ENCODE measurements at places on chromosomes 3 and 15.

GRCh38 chr15:37682304-37682703, 252.1 kb upstream of the TMCO5A start:
- DNase-seq, result no peak

GRCh38 chr15:96326328-96327154, 4.0 kb upstream of the NR2F2 start:
- no peak for DNase-seq

GRCh38 chr3:34852844-34853439, 786.4 kb upstream of the ARPP21 start:
- no peak for DNase-seq

DNA sequence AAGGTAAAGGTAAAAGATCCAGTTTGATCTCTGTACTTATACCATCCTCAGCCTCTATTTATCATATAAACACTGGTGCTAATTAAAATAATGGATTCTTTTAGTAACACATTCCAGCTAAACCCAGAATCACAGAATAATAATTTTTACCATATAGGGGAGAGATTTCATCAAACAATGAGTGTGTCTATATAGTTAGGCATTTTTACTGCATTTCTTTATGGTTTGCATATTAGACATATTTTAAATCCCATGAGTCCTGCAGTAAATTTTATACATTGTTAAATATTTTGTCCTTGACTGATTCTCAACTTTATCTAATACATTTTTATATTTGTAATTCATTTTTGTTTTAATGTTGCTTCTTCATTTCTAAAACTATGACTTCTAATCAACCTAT, 323.7 kb upstream of the AGTR1 start:
- DNase-seq, result no peak

GRCh38 chr15:69493406-69493805, 40.8 kb downstream of the RPLP1 start:
- no peak for DNase-seq

DNA sequence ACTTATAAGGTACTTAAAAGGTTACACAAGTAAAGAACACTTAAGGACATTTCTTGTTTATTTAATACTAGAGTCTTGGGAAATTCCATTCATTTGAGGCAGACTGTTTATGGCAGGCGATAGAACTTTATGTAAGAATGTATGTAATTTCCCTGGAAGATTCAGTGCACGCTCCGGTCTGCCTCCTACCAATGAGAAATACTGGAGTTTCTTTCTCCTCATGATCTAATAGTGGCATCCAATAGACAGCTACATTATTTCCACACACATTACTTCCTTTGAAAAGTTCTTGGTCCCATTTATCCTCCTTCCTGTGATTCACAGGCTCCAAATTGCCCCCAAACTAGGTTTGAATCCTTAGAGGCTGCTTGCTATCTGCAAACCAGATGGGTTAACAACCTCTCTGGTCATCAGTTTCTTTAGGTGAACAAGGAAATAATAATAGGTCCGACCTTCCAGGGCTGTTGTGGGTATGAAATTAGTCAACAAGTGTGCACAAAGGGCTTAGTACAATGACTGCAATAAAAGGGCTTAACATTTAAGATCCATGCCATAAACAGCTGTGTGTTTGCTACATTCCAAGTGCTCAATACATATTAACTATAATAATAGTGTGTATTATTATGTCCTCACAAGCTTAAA, 30.7 kb downstream of the EIF4E3 start:
- no peak for DNase-seq

DNA sequence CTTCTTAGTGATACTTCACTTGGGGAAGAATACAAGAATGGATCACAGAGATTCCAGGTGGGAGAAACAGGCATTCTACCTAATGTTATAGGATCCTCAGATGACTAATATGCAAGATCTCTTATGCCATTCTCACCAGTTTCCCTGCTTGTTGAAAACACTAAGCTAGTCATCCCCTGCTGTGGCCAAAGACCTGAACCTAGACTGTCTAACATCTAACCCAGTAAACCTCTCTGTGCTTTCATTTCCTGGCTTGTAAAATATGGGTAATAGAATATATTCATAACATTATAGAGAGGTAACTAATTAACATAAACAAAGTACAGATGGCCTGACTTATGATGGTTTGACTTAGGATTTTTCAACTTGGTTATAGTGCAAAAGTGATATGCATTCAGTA, 776.3 kb downstream of the TUSC7 start:
- no peak for DNase-seq

GRCh38 chr3:190120269-190121060, at the start of gene P3H2:
TSS of gene P3H2 (minus strand) at chr3:190120897. CDS start at chr3:190120731, 166 bp downstream.
- no peak for DNase-seq

DNA sequence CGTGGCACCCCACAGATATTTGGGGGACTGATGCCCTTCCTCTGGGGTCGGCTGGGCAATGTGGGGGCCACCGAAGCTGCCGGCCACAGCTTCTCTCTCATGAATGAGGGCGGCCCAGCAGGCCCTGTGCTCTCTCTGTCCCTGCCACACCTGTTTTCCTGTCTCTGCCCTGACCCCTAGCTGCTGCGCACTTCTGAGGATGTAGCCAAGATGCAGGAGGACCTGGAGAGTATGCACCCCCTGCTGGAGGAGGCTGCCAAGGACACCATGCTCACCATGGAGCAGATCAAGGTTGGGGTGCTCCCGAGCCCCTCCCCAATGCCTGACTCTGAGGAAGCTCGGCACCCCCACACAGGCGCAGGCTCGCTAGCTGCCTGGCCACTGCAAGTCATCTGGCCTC, 59.7 kb downstream of the SEMA3G start:
- no peak for DNase-seq

GRCh38 chr3:72095521-72095920, 310.6 kb upstream of the PROK2 start:
- DNase-seq, result no peak

- no peak for DNase-seq
Observed at GRCh38 chr15:52709187-52709981, 30.2 kb upstream of the ATOSA start.

GRCh38 chr3:170829546-170830272, 40.3 kb downstream of the RPL22L1 start:
- DNase-seq, result no peak

GRCh38 chr3:113314923-113315322, 103.6 kb downstream of the BOC start:
- no peak for DNase-seq

DNA sequence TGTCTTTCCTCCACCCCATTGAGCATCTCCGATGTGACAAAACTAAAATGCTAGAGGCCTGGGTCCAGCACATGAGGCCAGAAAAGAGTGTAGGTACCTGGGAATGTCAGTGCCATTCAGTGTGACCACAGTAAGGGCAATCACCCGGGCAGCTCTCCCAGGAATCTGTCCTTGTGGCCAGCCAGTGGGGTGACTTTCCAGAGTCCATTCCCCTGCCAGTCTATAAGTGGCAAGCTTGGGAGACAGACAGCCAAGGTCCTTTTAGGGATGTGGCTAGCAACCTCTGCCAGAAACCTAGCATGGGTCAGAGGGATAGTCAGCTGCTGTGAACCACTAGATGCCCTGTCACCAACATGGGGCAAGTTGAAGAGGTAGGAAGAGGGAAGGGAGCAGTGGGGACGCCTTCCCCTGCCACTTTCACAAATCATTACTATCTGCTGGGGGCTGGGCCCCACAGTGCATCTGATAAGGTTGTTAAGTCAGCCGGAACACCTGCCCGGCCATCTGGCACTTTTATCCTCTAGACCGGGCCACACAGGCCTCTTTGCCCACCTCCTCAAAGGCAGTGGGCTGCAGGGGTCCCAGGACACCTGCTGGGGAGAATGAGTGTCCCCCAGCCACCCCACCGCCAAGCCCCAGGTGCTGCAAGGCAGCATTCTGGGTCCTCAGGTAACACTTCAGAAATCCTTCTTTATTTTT, 24.8 kb upstream of the DET1 start:
- no peak for DNase-seq

DNA sequence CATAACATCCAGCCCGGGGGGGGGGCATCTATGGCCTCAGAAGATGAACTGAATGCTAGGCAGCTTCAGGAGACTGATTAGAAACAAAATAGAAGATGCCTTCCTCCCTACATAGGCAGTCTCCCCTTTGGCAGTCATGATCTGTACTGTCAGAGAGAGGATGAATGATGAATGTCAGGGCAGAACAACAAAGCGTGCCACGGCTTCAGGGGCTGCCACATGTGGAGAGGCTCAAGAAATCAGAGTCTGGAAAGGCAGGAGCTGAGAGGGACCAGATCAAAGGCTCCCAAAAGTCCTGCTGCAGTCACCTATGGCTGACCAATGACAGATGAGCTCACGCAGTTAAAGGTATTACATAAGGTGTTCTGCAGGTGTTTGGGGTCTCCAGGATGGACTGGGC, 180.4 kb downstream of the UACA start:
- DNase-seq, result no peak

- no peak for DNase-seq
Observed at GRCh38 chr3:183904833-183905780, 20.4 kb upstream of the PARL start.

- DNase-seq, result no peak
Observed at GRCh38 chr15:31341496-31342195, 15.0 kb downstream of the KLF13 start.

DNA sequence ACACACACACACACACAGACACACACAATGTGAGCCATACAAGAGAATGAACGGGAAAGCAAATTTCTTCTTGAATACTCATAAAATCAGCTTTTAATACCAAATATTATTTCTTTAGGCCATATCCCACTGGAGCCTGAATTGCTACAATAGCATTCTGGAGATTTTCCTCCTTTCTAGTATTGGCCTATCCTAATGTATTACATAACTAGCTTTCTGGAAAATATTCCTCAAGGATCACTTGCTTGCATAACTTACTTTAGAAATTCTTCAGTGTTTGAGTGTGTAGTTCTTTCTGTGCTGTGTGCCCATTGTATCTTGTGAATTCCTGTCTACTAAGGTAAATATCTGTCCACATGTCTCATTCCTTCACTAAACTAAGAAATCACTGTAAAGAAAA, 351.0 kb upstream of the MCTP2 start:
- DNase-seq, result no peak

- DNase-seq, result no peak
Observed at GRCh38 chr15:66151809-66152208, 101.7 kb downstream of the MEGF11 start.

- no peak for DNase-seq
Observed at GRCh38 chr15:95567686-95568085, 762.8 kb upstream of the NR2F2 start.

DNA sequence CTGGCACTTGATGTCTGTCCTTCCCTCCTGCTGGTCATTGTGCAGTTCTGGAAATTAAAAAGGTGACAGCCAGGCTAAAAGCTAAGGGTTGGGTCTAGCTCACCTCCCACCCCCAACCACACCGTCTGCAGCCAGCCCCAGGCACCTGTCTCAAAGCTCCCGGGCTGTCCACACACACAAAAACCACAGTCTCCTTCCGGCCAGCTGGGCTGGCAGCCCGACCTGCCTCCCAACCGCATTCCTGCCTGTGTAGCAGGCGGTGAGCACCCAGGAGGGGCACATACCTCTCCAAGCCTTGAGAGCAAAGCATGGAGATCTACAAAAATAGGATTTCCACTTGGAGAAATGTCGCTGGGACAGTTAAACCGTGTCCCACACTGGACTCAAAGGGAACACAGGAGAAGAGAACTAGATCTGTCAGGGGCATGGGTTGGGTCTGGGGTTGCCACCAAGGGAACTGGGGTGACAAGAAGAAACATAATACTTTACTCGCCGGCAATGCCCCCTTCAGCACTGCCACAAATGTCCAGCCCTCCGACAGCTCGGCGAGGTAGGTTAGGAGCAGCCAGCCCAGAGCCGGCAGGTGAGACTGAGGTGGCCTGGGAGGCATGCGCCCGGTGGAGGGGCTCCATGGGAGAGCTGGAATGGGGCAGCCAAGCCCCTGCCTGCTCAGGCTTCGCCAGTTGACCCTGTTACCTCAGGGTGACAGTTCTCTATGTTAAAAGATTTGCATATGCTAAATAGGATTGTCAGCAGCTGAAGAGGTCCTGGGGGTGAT, 52.2 kb downstream of the EXOG start:
- no peak for DNase-seq

DNA sequence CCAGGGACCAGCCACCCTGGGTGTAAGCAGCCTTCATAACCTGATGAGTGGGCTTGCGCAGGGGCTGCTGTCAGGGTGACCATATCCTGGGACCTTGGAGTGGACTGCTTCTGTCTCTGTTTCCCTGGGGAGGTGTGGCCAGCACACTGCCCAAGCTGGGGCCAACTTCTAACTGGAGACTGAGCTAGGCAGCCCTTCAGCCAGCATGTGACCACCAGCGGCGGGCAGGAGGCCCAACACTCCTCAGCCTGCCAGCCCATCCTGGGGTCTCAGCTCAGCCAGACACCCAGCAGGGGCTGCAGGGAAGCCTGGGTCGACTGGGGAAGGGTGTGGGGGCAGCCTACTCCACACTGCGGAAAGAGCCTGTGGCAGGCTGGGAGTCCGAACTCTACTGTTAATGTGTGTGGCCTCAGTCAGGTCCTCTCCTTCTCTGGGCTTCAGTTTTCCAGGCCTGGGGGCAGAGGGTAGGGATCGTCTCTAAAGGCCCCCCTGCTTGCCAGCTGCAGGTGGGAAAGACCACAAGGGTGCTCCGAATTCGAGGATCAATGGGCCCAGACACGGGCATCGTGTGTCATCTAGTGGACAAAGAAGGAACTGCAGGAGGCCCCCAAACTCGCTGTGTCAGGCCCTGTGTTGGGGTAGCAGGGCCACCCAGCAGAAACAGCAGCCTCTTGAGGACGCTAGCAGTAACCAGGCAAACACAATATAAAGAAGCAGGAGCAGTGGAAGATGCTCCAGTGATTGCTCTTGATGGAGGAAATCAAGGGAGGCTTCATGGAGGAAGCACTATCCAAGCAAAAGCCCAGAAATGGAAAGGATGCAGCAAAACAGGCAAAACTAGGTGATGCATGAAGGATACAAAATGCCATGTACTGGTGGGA, 2.0 kb upstream of the SEMA3G start:
- DNase-seq, result peak; percentile 37

DNA sequence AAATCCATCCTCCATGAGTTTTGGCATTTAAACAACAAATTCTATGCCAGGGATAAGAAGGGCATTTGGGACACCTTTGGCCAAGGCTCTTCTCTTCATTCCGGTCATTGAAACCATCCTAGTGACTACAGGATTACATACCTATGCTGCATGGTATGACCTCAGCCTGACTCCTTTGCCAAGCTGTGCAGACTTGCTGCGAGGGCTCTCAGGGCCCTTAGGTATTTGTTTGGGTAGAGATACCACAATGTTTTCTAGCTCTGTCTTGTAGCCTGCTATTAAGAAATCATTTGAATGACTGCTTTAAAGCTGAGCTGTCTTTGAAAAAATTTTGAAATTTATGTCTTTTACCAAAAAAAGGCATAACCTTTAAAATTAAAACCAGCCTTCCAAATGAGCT, 749.8 kb upstream of the SGO1 start:
- DNase-seq, result no peak

DNA sequence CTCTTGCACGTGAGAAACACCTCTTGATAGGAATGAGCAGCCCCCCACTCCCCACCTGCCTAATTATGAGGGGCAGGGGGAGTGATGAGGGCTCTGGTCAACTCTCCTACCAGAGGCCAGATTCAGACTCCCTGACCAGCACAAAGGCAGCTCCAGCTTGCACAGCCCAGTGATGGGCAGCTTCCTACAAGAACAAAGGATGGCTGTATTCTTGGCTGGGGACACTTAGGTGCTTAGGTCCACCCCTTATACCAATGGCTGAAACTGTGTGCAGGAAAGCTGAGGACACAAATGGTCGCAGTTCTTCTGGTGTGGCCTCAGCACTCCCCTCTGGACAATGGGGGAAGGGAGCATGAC, 81.8 kb downstream of the IQSEC1 start:
- DNase-seq, result no peak

Data from stimulated activated CD8-positive, alpha-beta memory T cell treated with anti-CD3 and anti-CD28 coated beads, Interleukin-15, amount 100 ng/mL, for 4 hours (primary cell).